ENCODE measurements at places on chromosomes 7 and 10.

- no peak for DNase-seq
Measured at GRCh38 chr7:101989101-101989500, 171.7 kb downstream of the CUX1 start.

DNA sequence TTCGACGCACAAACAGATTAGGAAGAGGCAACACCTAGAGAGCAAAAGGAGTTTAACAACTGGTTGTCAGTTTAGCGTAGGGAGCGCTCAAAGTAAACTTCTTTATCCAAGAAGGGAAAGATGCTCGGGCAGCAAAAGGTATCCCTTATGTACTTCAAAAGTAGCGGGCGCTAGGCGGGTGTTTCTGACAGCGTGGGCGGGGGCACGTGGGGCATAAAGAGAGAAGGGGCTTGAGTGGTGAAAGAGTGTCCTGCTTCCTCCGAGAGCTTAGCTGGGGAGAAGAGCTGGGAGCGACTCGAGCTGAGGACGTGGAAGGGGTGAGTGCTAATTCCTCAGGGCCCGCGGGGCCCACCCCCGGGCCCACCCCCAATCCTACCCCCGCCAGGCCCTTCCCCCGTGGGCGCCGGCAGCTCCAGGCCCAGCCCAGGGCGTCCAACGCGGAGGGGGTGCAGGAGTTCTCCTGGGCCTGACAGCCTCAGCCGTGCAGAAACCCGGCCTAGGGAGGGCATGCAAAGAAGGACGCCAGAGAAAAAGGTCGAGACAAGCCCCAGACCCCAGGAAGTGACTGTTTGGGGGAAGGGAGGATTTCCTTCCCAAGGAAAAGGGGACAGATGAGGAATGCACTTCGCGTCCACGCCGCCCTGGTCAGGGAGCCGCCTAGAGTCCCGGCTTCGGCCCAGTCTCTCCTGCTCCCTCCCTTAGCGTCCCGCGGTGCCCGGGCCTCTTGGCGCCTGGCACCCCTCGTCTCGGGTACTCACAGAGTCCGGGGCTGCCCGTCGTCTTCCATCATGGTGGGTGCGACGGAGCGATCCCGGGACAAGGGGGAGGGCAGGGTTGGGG lies 868 bp downstream of the TIAL1 start:
- peak; percentile 74 for DNase-seq

DNA sequence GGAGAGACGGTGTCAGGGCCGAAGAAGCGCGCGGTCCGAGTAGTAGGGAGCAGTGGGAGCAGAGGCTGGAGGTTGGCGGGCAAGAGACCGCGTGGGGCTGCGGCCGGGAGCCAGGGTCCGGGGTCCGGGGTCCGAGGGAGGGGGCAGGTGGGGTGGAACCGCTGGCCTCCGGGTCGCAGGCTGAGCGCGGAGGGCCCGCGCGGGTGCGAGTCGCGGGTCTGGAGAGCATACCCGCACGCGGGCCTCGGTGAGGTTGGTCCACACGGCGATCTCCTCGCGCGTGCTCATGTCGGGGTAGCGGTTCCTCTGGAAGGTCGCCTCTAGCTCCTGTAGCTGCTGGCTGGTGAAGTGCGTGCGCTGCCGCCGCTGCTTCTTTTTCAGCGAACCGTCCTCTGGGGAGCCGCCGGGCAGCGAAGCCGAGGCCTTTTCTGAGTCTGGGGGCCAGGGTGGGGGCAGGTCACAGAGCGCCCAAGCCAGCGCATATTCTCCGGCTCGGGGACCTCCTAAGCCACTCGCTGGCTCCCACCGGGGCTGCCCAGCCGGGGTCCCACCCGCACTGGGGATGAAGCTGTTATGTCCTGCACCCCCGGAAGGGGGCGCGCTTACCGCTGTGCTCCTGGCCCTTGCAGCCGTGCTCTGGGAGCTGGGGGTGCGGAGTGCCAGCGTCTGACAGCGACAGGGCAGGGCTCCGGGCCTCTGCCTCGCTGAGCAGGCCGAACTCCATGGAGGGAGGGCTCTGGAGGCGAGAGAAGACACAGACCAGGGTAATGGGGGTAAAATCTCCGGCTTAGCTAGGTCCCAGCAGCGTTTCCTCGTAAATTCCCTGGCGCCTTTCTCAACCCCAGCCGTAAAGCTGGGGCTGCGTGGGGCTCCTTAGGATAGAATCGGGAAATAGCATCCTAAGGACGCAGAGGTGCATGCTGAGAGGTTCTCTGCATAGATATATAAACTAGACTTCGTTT lies 5.5 kb downstream of the ELOVL3 start:
- DNase-seq = peak; percentile 83

- no peak for DNase-seq
Measured at GRCh38 chr10:78494179-78494578, 460.5 kb downstream of the RPS24 start.

DNA sequence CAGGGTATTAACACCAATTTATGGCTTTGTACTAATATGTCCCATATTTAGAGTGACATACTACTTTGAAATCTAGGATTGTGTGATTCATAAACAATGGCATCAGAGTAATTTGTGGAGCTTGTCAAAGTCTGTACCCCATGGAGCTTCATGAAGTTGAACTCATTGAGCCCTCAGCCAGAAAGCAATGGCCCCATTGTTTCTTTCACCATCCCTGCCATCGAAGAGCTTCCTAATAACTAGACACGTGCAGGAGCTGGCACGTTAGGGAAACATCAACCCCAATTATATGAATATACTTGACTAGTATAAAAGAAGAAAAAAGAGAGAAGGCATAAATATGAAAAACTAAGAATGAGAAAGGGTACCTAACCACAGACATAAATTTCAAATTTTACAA lies 206.6 kb downstream of the CXCL12 start:
- no peak for DNase-seq

GRCh38 chr7:148883266-148884048 lies 634 bp downstream of the EZH2 start:
- peak; percentile 56 for DNase-seq

GRCh38 chr7:99201027-99201426 lies 6.9 kb downstream of the KPNA7 start:
- DNase-seq = no peak

GRCh38 chr7:37433166-37433565 lies 15.5 kb downstream of the ELMO1 start:
- no peak for DNase-seq

DNA sequence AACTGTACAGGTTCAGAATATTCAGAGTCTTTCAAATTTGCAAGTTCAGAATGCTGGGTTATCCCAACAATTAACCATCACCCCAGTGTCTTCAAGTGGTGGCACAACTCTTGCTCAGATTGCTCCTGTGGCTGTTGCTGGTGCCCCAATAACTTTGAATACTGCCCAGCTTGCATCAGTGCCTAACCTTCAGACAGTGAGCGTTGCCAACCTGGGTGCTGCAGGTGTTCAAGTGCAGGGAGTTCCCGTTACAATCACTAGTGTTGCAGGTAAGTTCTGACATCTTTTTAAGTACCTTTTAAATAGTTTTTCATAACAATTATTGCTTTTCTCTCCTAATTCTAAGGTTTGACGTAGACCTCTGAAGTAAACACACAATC lies 2.7 kb downstream of the SP4 start:
- DNase-seq = no peak

- DNase-seq = no peak
Measured at GRCh38 chr7:77631820-77632219, 64.4 kb upstream of the RSBN1L start.

DNA sequence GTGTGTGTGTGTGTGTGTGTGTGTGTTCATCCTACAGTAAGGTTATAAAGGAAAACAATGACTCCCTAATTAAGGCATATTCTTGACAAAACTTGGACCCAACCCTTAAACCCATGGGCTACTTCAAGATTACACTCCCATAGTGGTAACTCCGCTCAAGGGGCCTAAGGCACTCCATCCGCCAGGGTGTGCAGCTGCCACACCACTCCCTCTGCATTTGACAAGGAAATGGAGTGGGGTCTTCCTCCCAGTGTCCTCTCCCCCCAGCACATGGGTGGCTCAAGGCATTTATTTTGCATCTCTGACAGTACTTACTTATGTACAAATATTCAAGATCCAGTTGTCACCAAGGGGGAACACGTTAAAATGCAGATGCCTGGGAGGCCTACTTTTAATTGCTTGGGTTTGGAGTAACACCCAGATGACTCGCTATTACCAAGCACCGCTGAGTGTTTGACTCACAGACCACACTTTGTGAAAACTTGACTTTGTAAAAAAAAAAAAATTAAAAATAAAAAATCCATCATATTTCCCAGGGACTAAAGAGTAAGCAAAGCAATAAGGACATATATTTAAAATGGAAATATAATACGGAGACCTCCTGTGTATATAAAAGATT lies 53.0 kb upstream of the AGR3 start:
- peak; percentile 20 for DNase-seq

- DNase-seq = no peak
Measured at GRCh38 chr10:30853066-30853465, 178.6 kb downstream of the ZNF438 start.

- no peak for DNase-seq
Measured at GRCh38 chr10:52454491-52454890, 140.4 kb downstream of the DKK1 start.

DNA sequence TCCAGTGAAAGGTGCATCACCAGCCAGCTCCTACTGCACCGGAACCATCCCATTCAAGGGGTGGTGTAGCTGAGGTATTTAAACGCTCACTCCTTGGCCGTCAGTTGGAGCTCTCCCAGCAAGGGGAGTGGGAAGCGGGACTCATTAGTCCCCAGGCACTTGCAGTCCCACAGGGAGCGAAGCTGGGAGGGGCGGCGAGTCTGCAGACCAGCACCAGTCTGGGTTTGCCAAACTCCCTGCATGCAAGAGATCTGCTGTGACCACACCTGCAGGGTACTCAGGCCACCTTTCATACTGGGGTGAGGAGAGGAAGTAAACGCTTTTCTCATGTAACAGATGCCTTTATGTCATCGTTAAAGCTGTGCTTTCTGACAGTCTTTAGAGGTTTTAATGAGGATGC lies 187.9 kb downstream of the PTPRN2 start:
- DNase-seq = no peak

- DNase-seq = no peak
Measured at GRCh38 chr7:123230147-123230546, 30.4 kb upstream of the SLC13A1 start.

- DNase-seq = no peak
Measured at GRCh38 chr10:70753841-70754621, 31.1 kb downstream of the TBATA start.

DNA sequence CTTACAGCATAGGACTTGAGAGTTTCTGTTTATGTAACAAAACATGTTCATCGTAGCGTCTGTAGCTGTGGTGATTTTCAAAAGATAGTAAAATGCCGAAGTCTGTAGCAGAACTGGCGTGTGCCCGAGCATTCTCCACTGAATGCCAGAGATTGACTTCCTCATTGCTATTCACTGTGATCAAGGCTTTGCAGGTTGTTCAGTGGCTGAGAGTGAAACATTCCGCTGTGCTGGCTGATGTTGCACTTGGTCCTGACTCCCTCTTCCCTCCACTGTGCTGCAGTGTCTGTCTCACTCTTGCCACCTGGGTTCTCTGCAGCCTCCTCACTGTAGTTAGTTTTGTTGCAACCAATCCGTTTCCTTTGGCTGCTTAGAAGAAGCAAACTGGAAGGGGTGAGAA lies 37.6 kb downstream of the FHIP2A start:
- DNase-seq = no peak

- DNase-seq = no peak
Measured at GRCh38 chr7:120097020-120097419, 176.0 kb upstream of the KCND2 start.

GRCh38 chr7:66609176-66609575 lies 19.5 kb upstream of the KCTD7 start:
- no peak for DNase-seq

- DNase-seq = peak; percentile 88
Measured at GRCh38 chr10:123132576-123133477, 2.9 kb upstream of the HMX3 start.

DNA sequence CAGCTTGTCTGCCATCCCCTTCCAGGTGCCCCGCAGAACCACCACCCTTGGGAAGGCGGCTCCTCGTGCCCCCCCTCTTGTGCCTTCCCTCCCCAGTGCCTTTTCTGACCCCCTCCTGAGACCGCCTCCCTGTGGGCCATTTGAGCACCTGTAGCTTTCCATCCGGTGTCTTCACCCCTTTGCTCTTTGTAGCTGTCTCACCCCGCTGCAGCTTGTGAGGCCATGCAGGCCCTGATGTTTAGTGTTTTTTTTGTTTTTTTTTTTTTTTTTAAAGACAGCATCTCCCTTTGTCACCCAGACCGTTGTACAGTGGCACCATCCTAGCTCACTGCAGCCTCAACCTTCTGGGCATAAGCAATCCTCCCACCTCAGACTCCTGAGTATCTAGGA lies 52.5 kb downstream of the CUX1 start:
- no peak for DNase-seq

GRCh38 chr7:1678081-1678543 lies 8.0 kb downstream of the ELFN1 start:
- DNase-seq = no peak

- no peak for DNase-seq
Measured at GRCh38 chr7:80636709-80637108, 1.7 kb upstream of the CD36 start.

- DNase-seq = no peak
Measured at GRCh38 chr7:27164045-27164366, 1.3 kb downstream of the HOXA9 start.

GRCh38 chr7:158322616-158323530 lies 264.8 kb downstream of the PTPRN2 start:
- no peak for DNase-seq

DNA sequence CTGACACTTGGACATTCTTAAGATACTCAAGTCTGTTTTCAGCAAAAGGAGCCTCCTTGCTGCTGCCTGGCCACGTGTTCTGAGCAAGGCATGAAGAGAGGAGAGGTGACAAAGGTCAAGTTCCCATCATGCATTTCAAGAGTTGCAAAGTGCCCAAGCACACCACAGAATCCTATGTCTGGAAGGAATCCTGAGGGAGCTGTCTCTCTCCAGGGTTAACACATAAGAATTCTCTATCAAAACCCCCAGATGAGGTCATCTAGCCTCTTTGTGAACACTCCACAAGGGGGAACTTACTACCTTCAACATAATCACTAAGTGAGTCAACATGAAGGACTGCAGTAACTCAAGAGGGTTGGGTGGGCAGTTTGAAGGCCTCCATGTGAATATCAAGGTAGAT lies 155.5 kb downstream of the RNF216 start:
- no peak for DNase-seq

GRCh38 chr7:47344171-47344955 lies 237.5 kb downstream of the TNS3 start:
- DNase-seq = no peak
